Cerebellar cortex (tissue), 1 donor: ENCODE measurements at places on chromosomes 5 and 9.

DNA sequence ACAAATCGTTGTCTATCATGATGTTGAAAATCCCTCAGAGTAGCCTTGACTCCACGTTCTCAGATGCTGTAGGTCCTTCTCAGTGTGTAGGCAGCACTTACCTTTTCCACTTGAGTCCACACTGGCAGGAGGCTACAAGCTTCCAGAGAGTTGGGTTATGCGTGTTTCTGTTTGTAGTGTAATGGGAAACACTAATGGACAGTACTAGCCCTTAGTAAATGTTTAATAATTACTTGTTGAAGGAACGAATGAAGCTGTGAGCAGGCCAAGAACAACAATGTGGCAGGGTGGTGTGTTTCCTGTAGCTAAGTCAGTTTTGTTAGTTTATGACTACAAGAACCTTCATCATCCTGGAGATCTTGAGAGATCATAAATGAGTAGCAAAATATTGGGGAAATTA lies 83.5 kb downstream of the ARHGAP26 start:
- no peak for DNase-seq

DNA sequence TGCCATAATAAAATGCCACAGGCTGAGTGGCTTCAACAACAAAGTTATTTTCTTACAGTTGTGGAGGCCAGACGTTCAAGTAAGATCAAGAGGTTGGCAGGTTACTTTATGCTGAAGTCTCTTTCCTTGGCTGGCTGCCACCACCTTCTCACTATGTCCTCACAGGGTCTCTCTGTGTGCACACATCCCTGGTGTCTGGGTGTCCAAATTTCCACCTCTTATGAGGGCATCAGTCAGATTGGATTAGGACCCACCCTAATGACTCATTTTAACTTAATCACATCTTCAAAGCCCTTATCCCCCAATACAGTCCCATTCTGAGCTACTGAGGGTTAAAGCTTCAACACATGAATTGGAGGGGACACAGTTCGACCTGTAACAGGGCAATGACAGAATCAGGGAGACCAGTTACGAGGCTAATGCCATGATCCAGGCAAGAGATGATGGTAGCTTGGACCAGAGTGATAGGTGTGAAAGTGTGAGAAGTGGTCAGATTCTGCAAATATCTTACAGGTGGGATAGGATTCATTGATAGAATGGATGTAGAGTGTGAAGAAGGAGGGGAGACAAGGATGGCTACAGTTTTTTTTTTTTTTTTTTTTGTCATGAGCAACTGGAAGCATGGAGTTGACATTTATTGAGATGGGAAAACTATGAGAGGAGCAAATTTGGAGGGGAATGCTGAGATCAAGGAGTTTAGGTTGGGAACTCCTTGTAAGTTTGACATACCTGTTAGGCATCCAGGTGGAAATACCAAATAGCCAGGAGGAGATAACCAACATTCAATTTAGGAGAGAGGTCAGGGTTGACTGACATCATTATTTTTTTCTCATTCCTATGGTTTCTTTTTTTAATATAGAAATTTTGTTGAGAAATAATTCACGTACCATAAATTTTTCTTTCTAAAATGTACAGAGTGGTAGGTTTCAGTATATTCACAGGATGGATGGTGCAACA lies 39.6 kb upstream of the FGF1 start:
- DNase-seq: no peak

DNA sequence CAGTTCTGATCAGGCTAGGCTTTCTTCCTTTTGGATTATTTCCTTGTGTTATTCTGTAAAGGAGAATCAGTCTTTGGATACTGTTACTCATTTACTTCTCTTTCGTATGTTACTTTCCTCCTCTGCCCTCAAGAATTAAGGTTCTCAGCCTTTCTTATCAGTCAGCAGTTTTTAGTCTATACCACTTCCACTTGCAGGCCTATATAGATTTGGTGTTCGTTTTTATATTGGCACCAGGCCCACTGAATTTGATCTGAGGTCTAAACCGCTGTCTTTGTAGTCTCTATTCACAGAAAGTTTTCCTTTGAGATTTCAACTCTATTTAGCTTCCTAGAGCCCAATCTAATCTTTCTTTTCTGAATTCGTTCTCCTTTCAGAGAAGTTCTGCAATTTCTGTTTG lies 62.8 kb downstream of the ERBIN start:
- no peak for DNase-seq

DNA sequence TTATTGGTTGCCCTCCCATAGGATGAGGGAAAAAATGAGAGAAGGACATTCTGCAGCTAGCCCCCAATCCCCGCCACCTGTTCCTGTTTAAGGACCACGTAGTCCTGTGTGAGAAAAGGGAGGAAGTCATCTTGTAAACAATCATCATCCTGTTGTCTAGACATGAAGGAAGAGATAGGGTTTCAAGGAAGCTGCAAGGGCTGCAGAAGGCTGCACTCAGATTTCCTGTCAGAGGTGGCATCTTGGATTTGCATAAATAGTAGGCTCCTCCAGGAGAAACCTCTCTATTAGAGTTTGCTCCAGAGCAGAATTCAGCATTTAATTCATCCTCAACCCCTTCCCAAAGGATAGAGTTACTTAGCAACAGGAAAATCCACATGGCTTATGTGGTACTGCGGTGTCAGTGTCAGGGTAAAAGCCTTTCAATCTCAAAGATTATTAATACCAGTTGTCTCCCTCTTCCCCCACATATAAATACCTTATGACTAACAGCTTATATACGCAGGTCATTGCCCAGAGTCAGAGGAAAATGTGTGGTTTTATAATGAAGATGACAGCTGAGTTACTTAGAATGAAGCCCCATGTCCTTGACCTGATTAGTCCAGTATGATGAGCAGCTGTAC lies 4.6 kb upstream of the DNAJC18 start:
- DNase-seq: no peak

- no peak for DNase-seq
These were observed 68.0 kb downstream of the C6 start for GRCh38 chr5:41145306-41145705.

DNA sequence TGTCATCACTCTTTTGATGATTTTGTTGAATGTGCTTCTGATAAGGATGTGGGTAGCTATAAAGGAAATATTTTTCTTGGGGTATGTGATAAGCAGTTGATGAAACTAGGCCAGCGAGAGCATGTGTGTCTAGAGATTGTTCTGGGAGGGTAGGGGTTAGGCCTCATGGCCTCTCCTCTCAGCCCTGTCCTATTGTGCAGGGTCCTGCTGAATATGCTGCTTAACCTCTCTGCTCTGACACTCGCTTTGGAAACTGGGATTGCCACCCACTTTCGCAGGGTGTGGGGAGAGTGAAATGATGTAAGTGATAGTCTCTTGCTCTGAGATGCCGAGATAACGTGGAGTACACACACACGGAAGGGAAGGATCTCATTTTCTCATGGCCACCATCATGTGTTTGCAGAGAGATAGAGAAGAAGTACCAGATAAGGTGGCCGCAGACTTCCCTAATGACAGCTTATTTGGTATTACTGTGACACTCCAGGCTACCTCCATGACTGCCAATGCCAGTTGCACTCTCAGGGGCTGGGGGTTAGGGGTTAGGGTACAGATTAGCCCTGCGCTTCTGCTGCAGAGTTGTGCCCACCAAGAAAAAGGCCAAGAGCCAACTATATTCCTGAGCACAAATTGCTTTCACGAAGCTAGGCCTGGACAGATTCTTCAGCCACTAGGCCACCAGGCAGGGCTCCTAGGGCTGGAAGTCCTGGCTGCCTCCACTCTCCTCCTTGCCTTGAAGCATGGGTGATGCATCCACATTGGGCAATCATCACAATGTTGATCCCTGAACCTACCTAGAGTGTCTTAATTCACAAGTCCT lies 25.2 kb upstream of the TNFAIP8 start:
- DNase-seq: no peak

GRCh38 chr5:175572886-175573285 lies 85.0 kb upstream of the HRH2 start:
- no peak for DNase-seq

GRCh38 chr5:180647465-180647864 lies 1.9 kb downstream of the FLT4 start:
- no peak for DNase-seq

DNA sequence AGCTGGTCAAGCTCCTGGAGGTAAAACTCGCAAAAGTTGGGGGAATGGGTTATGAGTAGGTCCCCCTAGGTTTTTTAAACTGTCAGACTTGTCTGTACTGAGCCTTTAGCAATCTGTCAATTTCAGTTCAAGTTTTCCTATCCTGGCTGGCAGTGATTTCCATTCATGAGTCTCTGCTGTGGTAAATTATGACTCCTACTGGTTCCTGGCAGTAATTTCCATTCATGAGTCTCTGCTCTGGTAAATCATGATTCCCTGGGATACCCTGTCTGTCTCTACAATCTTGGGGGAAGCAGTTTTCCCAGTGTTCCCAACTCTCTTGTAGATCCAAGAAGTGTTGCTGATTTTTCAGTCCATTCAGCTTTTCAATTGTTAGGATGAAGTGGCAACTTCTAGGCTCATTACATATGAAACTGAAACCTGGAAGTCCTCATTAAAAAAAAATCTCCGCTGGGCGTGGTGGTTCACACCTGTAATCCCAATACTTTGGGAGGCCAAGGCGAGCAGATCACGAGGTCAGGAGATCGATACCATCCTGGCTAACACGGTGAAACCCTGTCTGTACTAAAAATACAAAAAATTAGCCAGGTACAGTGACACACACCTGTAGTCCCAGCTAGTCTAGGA lies 91.3 kb upstream of the GPBP1 start:
- no peak for DNase-seq

GRCh38 chr9:119137479-119137878 lies 231.8 kb downstream of the BRINP1 start:
- DNase-seq: no peak

GRCh38 chr9:113879911-113880310 lies 3.8 kb downstream of the ZNF618 start:
- DNase-seq: no peak

GRCh38 chr5:142863856-142864255 lies 93.7 kb downstream of the ARHGAP26 start:
- DNase-seq: no peak

DNA sequence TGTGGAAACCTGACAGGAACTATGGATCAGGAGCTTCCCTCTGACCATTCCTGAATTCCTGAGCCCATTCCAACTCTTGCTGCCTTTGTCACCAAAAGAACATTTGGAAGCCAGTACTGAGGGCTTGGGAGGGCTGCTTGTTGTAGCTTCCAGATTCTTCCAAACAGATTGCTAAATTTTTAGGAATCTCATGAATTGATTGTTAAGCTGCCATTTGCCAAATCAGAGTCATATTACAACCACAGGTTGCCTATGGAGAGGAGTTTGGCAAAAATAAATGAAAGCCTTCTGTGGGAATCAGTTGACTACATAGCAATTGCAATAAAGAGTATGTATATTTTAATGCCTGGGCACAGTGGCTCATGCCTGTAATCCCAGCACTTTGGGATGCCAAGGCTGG lies 39.2 kb upstream of the SLC28A3 start:
- DNase-seq: no peak
